A549 treated with ZK216348 at 1 μM for 4 hours (cell line): ENCODE measurements at places on chromosomes 5 and 9. TPM values are rescaled to one million over a fixed set of nuclear protein-coding genes. Genes with fewer than 3 reads are reported as not detected.

The NMRK1 gene
- total RNA-seq, result 3.6 to 6.8 TPM (median 5.1 TPM) in 5 replicates

The ABITRAM gene
- 20.0 to 26.4 TPM (median 20.2 TPM) in 5 replicates for total RNA-seq

The TNC gene
- 0.59 to 2.3 TPM (median 1.0 TPM) in 5 replicates for total RNA-seq

The SLC6A7 gene
- total RNA-seq, result 0.04 TPM in 2 of 5 replicates, not detected in the others

The ABO gene
- total RNA-seq, result 0.19 TPM in 1 of 5 replicates, not detected in the others

The C5orf52 gene
- total RNA-seq, result not detected in 5 replicates

The ANKRD18A gene
- total RNA-seq, result 8.2 to 12.4 TPM (median 10.0 TPM) in 5 replicates

The SH3TC2 gene
- total RNA-seq, result 0.23 to 1.3 TPM (median 0.72 TPM) in 5 replicates

The NR5A1 gene
- 0.09 TPM in 1 of 5 replicates, not detected in the others for total RNA-seq

The IL33 gene
- total RNA-seq, result 0.25 to 1.2 TPM (median 0.33 TPM) in 5 replicates

The DMGDH gene
- not detected in 5 replicates for total RNA-seq

The SLC4A9 gene
- total RNA-seq, result 0.33 TPM in 1 of 5 replicates, not detected in the others

The PCDHGB5 gene
- total RNA-seq, result 1.9 to 2.5 TPM (median 2.1 TPM) in 5 replicates

The MED22 gene
- 18.1 to 36.9 TPM (median 31.2 TPM) in 5 replicates for total RNA-seq

The FAM219A gene
- 13.0 to 18.8 TPM (median 18.4 TPM) in 5 replicates for total RNA-seq

The LRRC14B gene
- total RNA-seq, result not detected in 5 replicates

The TCF7 gene
- 10.0 to 14.9 TPM (median 13.3 TPM) in 5 replicates for total RNA-seq
